ENCODE measurements at places on chromosomes 2 and 18.

- DNase-seq = no peak
Observed at GRCh38 chr18:4319738-4320677, 135.1 kb downstream of the DLGAP1 start.

DNA sequence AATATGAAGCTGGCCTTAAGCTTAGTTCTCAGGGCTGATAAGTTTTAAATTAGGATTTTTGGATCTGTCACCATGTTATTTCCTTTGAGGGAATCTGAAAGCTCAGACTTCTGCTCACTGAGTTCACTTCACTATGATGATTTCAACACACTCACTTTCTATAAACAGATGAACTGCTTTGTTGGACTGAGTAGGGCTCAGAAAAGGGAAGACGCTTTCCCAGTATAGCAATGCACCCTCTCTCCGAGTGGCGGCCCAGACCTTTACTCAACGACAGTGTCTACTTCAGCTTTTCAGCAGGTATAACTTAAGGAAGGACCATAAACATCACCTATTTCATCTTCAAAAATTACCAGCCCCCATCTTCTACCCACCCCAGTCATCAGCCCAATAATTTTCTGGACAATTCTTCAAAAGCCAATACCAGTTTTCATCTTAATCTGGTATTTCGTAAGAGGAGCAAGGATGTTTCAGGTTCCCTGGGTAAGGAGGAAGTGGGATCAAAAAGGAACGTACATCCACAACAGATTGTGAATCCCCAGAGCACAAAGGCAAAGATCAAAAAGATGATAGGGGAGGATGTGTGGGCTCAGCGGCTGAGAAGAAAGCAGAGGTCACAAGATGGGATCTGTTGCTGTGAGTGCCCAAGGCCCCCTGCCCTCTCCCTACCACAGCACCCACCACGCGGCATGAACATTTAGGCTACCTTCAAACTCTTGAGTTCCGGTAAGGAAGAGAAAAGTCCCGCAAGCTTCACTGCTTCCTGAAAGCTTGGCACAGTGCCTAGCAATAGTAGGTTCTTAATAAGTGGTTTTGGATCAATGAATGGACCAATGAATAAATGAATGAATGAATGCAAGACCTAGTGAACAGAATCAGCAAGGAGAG lies 41.9 kb downstream of the LPIN2 start:
- DNase-seq = no peak

DNA sequence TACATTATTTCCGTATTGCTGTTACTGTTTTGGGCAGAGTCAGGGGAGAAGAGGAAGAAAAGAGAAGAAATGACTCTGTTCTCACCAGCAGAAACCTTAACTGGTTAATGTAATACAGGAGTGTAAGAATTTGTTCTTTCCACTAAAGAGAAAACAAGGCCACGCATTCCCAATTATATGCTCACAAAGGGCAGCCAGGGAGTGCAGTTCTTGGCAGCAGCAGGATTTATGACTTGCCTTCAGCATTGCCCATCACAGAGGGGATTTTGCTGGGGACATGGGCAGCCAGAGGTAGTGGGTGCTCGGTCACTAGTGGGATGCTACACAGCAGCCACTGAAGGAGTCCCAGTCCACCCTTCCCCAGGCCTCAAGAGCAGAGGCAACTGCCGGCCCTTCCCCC lies 18.4 kb downstream of the MREG start:
- no peak for DNase-seq

- DNase-seq = no peak
Observed at GRCh38 chr2:192148620-192149321, 46.0 kb downstream of the TMEFF2 start.

- no peak for DNase-seq
Observed at GRCh38 chr2:123453772-123454171, 571.3 kb upstream of the CNTNAP5 start.

GRCh38 chr2:147500229-147500628 lies 344.6 kb upstream of the ACVR2A start:
- no peak for DNase-seq

GRCh38 chr2:85766229-85766628 lies 12.4 kb downstream of the ATOH8 start:
- DNase-seq = no peak

GRCh38 chr2:62349788-62350187 lies 153.9 kb downstream of the B3GNT2 start:
- DNase-seq = no peak

GRCh38 chr2:30566631-30567030 lies 119.6 kb downstream of the LCLAT1 start:
- DNase-seq = no peak

DNA sequence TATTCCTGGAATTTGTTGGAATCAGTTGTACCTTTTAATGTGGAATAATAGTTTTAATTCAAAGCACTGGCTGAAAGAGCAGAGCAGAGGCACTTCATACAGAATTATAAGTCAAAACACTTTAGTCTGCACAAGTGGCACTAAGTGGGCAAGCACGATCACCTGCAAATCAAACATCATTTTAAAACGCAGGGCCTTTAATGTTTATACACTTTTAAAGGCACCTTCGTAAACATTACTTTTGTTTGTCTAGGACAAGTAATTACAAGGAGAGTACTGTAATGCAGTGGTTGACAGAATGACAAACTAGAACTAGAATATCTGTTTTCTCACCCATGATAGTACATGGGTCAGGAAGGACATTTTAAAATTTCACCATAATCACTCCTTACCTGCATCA lies 36.4 kb downstream of the LANCL1 start:
- no peak for DNase-seq

DNA sequence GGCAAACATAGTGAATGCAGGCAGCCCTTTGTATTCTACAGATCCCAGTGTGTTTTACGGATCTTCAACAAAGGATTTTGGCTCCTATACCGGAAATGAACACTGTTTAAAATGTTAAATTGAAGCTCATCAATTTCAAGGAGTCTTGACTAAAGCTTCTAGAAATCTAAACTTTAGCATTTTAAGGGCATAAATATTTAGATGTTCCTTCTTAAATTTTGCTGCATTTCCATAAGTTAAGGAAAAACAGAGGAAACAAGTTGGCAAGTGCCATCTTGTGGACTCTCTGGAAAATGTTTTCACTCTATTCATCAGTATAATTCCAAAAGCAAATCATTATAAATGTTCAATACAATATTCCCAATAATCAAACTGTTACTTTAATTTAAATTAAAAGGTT lies 19.6 kb downstream of the CHN1 start:
- DNase-seq = peak; percentile 21

- DNase-seq = no peak
Observed at GRCh38 chr18:74595431-74595830, 2.2 kb upstream of the ZNF407 start.

DNA sequence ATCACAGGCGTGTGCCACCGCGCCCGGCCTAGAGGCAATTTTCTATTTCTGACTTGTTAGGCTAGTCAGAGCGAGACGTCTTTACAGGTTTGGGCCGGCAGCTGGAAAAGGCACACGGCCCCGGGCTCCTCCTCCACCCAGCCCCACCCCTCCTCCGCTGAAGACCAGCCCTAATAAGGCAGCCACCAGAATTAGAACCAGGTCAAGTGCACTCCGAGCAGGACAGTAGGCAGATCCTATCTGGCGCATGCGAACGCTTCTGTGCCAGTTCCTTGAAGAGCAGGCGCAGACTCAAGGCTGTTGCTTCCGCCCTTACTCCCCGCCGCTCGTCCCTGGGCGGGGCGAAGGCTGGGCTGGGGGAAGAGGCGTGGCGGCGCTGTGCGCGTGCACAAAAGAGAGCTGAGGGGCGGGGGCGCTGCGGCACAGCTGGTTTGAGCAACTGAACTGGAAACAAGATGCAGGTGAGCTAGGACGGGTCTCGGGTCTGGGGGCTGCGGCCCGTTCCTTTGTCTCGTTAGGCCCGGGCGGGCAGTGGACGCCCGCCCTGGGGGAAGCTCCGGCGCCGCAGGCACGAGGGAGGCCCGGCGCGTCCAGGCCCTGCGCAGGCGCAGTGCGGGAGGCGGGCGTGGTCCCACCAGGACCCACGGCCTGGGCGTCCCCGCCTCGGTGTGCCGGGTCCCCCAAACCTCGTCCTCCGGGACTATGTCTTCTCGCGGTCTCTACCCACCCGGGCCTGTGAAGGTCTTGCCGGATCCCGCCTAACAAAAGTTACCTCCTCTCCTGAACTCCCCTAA lies at the start of gene PDCL3:
Gene PDCL3, plus strand, starts transcription at position 381 of the 794 bp plus-strand sequence. Its CDS starts 75 bp downstream, at position 456.
- peak; percentile 96 for DNase-seq

- DNase-seq = no peak
Observed at GRCh38 chr18:74521068-74521725, 13.1 kb upstream of the CNDP1 start.

- DNase-seq = no peak
Observed at GRCh38 chr2:63436488-63436887, 151.8 kb downstream of the WDPCP start.

GRCh38 chr18:2381539-2381938 lies 189.8 kb downstream of the METTL4 start:
- DNase-seq = no peak

- DNase-seq = no peak
Observed at GRCh38 chr2:106147159-106147558, 46.9 kb downstream of the UXS1 start.

GRCh38 chr18:11392292-11392691 lies 217.1 kb upstream of the SLC35G4 start:
- DNase-seq = peak; percentile 61

DNA sequence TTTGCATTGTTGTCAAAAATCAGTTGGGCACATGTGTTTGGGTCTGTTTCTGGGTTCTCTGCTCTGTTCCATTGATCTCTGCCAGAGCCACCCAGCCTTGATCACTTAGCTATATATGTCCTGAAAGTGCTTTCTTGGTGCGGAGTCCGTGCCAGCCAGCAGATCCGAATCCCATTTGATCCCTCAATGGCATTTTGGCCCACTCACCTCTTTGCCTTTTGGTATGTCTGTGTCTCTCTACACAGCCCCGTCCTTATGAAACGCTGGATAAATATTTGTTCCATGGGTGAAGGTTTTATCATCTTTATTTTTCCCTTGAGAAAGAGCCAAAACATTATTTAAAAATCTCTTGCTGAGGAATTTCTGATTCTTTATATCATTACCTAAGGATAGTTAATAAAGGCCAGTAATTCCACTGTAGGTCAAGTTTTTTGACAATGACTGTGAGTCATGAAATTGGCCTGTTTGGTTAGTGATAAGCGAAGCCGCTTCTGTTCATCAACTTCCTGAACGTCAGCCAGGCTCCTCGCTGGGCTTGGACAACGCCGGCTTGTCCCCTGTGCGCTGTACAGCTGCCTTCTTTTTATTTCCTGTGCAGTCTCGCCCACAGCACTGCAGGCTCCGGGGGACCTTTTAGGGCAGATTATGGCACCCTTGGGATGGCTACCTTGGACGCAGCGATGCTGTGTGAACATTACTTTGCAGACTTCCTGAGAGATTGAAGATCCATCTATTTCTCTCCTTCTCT lies 24.9 kb downstream of the MTCL1 start:
- no peak for DNase-seq

GRCh38 chr18:33820517-33821371 lies 242.7 kb downstream of the ASXL3 start:
- peak; percentile 43 for DNase-seq

DNA sequence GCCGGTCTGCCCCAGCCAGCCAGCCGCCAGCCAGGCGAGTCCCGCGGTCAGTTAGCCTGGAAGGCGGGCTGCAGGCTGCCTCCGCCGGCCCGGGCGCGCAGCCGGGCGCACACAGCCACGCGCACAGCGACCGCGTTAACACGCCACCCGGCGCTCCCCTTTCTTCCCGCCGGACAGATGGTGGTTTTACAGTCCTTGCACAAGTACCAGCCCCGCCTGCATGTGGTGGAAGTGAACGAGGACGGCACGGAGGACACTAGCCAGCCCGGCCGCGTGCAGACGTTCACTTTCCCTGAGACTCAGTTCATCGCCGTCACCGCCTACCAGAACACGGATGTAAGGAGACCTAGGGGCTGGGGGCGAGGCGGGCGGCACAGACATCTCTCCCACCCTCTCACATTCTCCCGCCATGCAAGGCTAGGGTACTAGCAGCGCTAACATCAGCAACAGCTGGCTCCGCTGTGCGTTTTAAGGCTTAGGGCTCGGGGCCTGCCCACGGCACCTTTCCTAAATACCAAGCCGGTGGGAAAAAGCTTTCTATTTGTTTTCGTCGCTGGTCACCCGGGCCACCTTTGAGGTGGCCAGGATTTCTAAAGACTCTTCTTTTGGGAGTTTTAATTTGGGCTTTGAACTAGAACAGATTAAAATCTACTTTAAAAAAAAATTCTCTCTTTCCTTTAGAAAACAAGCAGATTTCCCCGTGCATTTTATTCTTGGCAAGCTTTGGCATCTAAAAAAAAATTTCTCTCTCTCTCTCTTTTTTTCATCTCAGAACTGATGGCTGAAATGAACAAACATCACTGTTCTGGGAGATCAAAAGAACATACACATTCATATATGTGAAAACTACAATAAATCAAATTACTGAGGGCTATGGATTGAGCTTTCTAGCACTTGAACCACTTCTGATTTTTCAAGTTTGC lies 2.9 kb downstream of the TBR1 start:
- DNase-seq = peak; percentile 82

DNA sequence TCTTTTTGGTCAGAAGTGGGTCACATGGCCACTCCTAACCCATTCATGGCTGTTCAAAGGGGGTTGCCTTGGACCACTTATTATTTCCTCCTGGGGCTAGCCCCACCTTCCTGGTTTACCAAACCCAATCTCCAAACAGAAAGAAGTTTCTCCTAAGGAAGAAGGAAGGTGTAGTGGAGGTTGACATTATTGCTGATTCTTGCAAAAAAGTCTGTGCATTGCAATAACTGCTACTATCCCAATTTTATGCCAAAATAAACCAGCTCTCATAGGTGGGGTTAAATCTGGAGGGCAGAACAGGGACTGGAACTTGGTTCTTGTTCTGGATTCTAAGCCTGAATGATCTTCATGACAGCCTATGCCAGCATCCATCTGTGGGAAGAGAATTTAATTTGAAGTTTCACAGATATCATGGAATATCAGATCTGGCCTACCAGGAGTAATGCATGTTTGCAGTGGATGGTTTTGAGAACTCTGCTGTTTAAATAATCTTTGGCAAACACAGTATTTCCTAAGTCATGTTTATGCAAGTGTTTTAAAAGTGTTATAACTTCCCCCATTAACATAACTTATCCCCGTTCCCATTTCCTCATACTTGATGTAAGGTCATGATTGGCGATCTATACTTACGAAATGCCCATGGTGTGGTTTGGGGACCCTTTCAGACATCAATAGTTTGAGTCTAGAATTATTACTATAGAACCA lies 11.9 kb downstream of the ANXA4 start:
- DNase-seq = no peak

- DNase-seq = no peak
Observed at GRCh38 chr2:64325852-64326577, 127.9 kb upstream of the LGALSL start.

GRCh38 chr2:2564300-2565078 lies 233.4 kb upstream of the MYT1L start:
- peak; percentile 55 for DNase-seq

DNA sequence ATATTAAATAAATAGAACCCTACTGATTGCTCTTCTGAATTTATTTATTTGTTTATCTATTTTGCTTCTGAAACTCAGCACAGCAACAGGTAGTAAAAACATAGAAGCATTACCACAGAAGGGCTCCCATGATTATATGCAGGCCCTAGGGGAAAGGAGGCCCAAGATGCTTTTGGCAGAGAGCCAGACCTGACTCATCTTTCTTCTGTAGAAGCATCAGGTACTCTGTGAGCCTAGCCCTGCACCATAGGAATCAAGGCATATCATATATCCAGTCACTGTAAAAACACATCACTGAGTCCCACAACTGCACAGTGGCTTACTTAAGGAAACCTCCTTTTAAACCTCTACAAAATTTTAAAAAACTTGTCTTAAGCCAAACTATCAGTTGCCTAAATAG lies 1.8 kb downstream of the SCN9A start:
- DNase-seq = no peak

- no peak for DNase-seq
Observed at GRCh38 chr2:149601141-149601796, 13.7 kb upstream of the MMADHC start.

Measured in neural progenitor cell (in vitro differentiated cells).